ENCODE measurements at places on chromosomes 1 and 21.

DNA sequence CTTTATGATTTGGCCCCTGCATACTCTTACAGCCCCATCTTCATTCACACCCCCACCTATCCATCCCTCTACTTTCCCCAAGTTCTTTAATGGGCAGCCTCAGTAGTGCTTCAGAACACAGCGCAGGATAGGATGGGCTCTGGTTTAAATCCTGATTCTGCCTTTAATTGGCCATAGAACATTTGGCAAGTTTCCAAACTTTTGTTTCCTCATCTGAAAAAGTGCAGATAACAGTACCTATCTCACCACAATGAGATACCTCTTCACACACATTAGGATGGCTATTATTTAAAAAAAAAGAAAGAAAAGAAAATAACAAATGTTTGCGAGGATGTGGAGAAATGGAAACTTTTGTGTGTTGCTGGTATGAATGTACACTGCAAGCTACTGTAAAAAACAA lies 142.5 kb upstream of the VANGL1 start:
- no peak for DNase-seq

GRCh38 chr1:193222056-193222615 lies 35.7 kb upstream of the B3GALT2 start:
- no peak for DNase-seq

- DNase-seq = no peak
Observed at GRCh38 chr1:232966663-232967062, 16.3 kb downstream of the NTPCR start.

DNA sequence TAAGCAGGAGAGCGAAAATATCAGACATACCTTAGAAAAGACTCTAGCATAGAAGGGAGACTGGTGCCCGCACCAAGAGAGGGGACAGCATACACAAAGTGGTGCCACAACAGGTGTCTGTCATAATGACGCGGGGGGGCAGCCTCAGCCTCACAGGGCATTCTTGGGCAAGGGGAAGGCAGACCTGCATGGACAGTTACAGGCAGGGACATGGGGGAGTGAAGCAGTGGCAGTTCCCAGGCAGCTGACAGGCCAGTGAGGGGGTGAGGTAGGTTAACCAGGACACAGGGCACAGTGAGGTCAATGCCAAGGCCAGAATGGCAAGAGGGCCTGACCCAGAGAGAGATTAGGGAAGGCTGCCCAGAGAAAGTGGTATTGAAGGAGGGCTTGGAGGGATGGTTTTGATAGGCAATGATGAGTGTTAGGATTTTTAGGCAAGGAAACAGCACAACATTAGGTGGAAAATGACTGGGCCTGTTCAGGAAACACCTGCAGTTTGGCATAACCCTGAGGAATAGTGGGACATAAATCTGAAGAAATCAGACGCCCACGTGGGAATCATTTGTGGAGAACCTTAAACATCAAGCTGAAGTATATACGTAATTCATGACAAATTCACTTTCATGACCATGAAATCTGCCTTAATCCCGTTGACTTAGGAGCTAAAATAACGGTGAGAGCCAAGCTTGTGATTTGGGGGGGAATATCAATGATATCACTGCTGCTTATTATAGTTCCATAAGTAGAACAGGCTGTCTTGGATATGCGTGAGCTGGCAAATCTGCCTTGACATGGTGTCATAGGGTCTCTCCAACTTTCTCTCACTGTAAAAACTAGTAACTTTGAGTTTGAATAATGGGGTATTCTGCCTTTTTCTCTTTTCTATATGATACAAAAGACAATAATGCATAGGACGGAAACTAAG lies 8.9 kb downstream of the PTPN14 start:
- DNase-seq = no peak

- DNase-seq = peak; percentile 66
Observed at GRCh38 chr1:151047925-151048644, 534 bp downstream of the C1orf56 start.

- DNase-seq = peak; percentile 31
Observed at GRCh38 chr1:94595658-94596057, 54.1 kb upstream of the F3 start.

DNA sequence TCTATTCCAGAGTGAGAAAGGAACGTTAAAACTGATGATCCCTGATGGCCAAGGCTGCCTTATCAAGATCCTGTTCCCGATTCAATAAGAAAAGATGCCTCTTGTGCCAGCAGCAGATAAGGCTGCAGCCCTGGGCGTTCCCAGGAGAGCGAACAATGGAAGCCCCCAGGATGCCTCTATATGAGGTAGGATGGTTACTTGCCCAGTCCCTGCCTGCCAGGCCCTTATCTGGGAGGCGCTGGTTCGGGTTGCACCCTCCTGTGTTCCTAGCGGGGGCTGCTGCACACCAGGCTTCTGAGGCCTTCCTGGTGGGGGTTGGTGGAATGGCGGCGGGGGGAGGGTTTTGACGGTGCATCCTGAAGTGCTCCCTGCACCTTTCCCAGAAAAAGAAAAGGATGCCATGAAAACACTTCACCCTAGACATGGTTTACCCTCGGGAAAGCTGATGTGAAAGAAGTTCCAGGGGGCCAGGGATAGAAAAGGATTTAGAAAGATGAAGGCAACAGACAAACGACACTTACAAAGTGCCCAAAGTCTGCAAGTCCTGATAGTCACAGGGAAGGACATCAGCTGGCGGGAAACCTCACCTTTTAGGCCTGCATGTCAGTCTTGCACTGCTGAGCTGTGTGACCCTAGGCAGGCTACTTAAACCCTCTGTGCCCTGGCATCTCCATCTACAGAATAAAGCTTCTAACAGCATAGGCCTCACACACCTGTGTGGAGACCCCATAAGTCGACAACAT lies 100.3 kb downstream of the KCNJ15 start:
- no peak for DNase-seq

- DNase-seq = no peak
Observed at GRCh38 chr1:85058311-85058710, 10.0 kb upstream of the MCOLN3 start.

DNA sequence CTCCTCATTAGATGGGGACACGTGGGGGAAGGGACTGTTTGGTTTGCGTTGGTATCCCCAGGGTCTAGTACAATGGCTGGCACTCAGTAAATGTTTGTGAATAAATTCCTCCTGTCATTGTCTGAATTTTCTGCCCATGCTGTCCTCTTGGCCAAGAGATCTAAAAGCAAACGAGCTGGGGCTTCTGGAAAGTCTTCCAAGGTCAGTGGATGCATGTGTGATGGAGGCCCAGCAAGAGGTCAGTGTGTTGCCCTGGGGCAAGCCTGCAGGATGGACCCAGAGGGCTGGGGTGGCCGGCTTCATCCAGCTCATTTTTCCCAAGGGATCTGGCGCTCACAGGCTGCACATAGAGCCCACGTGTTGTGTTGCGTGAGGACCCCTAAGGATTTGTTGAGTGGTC lies 30.0 kb upstream of the JUN start:
- DNase-seq = no peak
